Activated CD4-positive, alpha-beta T cell treated with anti-CD3 and anti-CD28 coated beads for 24 hours (primary cell): ENCODE measurements at places on chromosomes 2 and 18.

DNA sequence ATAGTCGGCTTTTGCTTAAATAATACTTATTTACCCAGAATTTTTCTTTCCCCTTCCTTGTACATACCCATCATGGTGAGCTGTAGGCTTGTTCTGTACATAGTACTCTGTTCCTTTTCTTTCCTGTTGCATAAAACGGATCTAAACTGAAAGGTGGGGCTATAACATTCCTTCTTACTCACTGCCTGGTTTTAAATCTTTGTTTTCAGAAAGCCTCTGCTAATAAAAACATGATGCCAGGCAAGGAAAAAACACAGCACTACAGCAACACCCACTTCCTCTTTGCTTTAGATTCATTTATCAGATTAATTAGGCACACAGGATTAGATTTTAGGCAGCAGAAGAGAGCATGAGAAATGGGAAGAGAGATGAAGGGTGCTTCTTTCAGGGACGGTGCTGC lies 19.6 kb upstream of the STON1 start:
- DNase-seq, result no peak

- DNase-seq, result no peak
Observed at GRCh38 chr2:71790226-71791060, 337.1 kb downstream of the DYSF start.

GRCh38 chr2:142588269-142588668 lies 289.2 kb upstream of the KYNU start:
- DNase-seq, result no peak

DNA sequence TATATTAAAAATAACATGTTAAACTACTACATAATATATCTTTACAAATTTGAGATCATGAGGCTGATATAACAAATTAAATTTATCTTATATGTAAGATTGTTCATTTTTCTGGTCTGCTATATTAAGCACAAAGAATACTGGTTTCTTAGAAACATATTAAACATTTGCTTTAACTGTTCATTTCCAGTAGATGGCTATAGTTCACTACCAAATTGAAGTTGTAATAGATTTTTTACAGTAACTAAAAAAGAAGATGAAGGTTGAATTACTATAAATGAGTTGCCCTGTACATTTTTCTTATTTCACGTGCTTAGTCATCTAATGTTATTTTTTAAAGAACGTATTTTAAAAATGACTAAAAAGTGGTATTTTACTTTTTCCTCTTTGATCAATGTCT lies 57.0 kb downstream of the ZNF407 start:
- DNase-seq, result no peak

DNA sequence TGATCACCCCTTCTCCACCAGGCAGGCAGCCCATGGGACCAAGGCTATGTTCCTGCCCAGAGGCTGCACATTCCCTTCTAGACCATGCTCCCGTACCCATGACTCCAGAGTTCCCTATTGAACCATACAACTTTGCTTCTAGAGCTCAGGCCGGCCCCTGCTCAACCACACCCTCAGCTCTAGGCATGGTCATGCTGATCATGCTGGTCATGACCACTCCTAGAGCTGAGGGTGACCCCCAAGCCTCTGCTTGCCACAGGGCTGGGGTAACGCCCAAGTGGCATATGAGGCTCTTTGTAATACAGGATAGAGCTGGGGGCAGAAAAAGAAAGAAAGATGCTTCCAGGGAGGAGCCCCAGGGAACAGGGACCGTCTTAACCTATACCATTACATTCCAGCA lies 301.8 kb downstream of the SP3 start:
- no peak for DNase-seq

- DNase-seq, result no peak
Observed at GRCh38 chr2:48943436-48943835, 187.9 kb upstream of the LHCGR start.

DNA sequence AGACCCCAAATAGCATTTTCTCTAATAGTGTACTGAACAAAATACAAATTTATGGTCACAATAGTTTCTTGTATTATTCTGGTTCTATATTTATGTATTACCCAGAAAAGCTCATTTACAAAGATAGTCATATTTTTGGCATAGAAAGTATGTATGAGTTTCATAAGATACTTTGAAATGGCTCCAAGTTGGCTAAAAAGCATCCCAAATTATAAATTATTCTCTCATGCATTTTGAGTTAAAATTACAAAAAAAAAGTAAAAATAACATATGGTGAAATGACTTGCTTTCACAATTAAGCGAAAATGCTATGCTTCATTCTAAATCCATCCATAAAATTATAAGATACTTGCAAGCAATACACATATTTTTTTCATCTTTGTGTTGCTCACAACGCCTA lies 530.7 kb downstream of the ZNF804A start:
- no peak for DNase-seq

GRCh38 chr2:60175290-60175689 lies 378.2 kb downstream of the BCL11A start:
- DNase-seq, result no peak

- DNase-seq, result no peak
Observed at GRCh38 chr18:11322006-11322405, 172.6 kb upstream of the PIEZO2 start.

DNA sequence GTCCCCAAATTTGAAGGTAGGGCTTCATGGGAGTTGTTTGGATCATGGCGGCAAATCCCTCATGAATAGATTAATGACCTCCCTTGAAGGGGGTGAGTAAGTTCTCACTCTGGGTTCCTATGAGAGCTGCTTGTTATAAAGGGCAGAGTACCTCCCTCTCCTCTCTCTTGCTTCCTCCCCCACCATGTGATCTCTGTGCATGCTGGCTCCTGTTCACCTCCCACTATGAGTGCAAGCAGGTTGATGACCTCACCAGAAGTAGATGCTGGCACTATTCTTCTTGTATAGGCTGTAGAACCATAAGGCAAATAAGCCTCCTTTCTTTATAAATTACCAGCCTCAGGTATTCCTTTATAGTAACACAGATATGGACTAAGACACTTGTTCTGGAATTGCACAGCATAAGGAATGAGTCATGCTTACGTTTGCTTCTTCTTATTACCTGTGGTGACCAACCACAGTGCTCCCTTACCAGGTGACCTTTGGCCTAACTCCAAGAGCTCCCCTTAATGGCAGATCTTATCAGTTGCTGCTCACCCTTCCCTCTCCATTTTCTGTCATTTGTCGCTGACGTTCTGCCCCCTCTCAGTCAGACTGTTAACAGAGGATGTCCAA lies 559.5 kb upstream of the GCFC2 start:
- no peak for DNase-seq

DNA sequence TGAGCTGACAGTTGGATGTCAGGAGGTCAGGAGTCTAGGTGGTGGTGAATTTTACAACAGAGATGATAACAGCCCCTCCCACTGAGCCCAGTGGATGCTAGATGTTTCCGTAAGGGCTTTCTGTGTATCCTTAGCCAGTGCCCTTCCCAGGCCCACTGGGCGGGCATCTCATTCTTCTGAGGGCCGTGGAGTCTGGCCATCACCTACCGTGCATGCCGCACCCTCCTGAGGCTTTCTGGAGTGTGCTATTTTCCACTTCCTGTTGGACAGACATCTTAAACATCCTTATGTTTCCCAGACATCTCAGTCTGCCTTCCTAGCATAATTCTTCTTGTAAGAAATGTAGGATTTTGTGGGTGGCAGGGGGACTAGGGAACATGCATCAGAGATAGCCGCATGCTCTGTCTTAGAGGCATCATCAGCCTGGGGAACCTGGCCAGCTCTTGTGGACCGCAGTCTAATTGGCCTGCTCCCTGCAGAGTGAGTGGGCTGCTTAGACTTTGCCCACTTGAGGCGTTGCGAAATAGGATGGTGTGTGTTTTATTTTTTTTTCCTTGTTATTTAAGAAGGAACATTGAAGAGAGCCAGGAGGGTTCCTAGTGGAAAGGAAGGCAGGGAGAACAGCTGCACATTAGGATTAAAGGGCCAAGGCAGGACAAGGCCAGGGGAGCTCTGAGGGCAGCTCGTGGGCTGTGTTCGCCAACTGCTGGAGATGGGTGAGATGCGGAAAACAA lies 135.8 kb downstream of the SH3RF3 start:
- DNase-seq, result no peak

DNA sequence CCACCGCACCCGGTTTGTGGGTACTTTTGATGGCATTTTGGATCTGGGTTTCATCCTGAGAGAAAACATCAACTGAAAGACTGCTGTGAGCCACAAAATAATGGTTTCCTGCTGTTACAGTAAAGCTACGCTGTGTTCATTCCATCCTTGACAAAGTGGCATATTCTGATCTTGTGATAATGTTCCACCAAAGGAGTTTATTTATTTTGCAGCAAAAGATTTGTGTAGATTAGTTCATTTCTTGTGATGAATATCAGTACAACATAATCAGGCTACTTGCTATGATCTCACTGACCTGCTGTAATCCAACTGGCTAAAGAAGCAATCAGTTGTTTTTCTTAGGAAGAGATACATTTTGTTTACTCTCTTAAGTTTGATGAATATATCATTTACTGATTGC lies 45.0 kb downstream of the EEF1B2 start:
- DNase-seq, result no peak

- DNase-seq, result no peak
Observed at GRCh38 chr2:11458753-11459152, 7.2 kb downstream of the E2F6 start.

DNA sequence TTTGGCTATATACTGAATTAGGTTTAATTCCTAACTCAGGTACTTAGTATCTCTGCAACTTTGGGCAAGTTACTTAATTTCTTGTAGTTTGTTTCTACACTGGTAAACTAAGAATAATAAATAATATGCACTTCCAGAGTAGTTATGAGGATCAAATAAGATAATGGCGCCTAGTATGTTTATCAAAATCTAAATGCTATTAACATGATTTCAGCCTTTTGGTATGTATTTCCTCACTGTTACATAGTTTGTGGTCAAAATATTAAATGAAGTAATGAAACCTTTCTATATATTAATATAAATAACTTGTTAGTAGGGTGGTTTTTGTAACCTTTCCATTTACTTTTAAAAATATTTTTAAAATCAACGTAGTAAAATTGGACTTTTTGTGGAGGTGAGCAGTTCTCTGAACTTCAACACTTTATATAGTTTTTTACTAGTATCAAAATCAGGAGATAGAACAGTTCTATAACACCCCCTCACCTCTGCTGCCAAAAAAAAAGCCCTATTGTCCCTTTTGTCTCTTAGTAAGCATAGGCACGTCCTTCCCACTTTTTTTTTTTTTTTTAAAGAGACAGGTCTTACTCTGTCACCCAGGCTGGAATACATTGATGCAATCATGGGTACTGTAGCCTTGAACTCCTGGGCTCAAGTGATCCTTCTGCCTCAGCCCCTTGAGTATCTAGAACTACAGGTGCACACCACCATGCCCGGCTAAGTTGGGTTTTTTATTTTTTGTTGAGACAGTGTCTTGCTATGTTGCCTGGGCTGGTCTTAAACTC lies 44.8 kb downstream of the RAB3GAP1 start:
- no peak for DNase-seq
